Endothelial cell (in vitro differentiated cells): ENCODE measurements at places on chromosomes 2 and 18.

- no peak for DNase-seq
These were observed 290.2 kb downstream of the LPIN1 start for GRCh38 chr2:12036640-12036983.

DNA sequence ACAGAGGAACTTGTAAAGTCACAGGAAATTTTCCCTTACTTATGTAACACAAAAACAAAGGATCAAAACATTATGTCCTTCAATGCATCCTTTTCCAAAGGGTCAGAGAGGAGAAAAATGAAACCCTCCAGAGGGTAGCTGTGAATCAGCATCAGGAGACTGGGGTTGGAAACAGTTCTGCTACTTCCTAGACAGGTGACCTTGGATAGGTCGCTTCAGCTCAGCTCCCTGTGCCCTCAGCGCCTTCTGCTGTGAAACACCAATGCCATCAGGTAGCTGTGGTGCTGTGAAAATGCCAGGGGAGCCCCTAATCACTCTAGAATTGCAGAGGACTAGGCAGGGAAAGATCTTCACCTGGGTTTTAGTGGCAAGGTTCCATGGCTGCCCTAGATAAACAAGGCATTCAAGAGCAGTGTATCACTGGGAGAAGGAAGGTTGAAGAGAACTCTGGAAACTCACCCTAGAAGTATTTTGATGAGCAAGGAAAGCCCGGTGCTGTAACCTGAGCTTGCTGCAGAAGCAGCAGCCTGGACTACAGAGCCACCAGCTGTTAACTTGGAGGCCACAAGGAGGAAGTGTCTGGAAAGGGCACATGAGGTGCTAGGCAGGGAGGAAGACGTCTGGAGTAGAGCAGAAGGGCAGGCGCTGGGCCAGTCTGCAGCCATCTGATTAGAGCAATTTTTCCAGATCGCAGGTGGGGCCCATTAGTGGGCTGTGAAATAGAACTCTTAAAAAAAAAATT, 100.7 kb upstream of the MCFD2 start:
- no peak for DNase-seq

GRCh38 chr2:102094917-102095316, 47.6 kb upstream of the IL1R1 start:
- DNase-seq, result no peak

- no peak for DNase-seq
These were observed 34.9 kb downstream of the KDM3A start for GRCh38 chr2:86476092-86476491.

DNA sequence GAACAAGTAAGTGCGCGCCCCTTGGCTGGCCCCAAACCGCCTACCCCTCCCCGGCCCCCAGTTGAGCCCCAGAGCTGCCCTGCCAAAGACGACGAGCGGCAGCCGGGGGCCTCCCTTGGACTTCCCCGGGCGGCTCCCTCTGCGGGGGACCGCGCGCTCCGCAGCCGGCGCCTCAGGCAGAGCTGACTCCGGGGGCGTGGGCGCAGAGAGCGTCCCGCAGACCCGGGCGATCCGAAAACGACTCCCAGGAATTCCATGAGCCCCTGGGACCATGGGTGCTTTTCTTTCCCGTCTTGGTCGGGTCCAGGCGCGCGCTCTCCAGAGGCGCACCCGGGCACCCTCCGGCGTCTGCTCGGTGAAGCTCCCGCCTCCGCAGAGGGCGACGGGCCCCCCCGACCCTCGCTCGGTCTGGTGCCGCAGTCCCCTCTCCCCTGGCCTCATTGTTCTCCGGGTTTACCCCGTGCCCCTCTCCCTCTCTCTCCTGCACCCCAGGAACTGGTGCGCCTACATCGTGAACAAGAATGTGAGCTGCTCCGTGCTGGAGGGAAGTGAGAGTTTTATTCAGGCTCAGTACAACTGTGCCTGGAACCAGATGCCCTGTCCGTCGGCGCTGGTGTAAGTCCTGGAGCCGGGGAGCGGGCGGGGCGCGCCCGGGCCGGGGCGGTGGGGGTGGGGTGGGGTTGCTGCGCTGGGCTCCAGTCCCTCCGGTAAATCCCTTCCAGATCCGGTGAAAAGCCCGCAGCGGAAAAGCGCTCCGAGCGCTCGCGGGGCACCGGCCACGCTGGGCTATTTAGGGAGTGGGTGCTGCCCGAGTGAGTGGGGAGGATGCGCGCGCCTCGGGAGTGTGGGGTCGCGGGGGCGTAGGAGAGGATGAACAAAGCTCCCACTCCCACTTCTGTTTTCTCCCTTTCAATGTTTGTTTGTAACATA, 776 bp downstream of the EMILIN2 start:
- peak; percentile 26 for DNase-seq

GRCh38 chr2:201216918-201217317, 34.0 kb downstream of the CASP10 start:
- no peak for DNase-seq

DNA sequence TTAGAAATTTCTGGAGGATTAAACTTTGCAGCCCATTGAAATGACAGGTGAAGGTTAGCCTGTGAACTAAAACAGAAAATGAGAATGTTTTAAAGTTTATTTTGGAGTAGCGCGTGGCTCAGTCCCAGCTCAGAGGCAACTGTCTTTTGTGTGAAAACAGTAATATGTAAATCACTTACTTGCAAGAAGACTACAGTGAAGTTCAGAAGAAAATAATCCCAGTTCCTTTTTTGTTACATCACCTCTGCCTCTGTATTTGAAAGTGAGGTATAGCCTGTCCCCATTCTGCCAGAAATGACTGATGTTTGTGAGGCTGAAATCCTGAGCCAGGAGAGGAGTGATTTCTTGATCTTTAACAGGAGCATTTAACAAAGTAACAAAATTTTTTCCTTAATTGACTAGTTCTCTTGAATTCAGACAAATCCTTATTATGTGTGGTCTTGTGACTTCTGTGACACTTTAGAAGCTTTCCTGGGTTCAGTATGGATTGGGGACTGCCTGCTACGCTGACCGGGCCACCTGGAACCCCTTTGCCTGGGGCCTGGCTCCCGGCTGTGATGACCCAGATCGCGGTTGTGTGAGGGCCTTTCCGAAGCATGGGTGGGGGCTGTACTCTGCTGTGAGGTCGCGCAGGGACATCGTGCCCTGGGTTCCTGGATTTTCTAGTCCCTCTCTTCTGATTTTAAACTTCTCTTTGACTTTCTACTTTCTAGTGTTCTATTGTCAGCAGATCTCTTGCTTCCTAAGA, 24.3 kb downstream of the TRAPPC12 start:
- DNase-seq, result no peak

DNA sequence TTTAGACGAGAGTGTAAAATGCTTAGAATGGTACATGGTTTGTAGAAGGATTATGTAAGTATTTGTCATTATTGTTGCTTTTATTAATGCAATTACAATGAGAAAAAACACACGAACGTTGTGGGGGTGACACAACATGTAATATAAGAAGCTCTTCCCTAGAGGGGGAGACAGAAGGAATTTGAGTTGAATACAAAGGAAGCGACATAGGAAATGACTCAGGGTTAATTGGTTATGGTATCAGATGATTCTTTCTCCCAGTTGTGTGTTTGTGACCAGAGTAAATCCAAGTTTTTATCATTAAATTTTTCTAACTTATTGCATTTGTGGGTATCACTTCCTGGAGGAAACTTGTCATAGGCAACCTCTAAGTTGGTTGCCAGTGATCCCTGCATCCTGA, 625.6 kb upstream of the CDH2 start:
- DNase-seq, result no peak

- no peak for DNase-seq
These were observed 292.1 kb downstream of the EXOC6B start for GRCh38 chr2:72533765-72534164.

DNA sequence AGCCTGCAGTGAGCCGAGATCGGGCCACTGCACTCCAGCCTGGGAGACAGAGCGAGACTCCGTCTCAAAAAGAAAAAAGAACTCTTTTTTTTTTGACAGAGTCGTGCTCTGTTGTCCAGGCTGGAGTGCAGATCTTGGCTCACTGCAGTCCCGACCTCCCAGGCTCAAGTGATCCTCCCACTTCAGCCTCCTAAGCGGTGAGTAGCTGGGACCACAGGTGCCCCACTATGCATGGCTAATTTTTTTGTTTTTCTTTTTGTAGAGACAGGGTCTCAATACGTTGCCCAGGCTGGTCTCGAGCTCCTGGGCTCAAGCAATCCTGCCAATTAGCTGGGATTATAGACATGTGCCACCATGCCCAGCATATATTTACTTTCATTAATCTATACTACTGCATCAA, 12.5 kb upstream of the INO80D start:
- DNase-seq, result no peak

DNA sequence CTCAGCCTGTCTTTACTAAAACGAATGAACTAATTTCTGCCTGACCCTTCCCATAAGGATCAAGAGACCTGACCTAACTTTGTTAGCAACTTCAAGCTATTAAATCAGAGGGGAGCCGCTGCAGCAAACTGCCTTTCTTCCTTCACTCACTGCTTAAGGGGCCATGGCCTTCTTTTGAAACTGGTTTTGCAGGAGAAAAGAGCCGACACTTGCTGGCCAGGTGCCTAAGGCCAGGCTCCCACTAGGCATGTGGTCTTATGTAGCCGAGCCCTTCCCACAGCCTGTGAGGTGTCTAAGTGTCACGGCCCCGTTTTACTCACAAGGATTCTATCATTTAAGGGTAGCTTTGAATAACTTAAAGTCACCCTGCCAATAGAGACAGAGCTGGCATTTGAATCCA, 130.8 kb downstream of the ZNF236 start:
- no peak for DNase-seq

DNA sequence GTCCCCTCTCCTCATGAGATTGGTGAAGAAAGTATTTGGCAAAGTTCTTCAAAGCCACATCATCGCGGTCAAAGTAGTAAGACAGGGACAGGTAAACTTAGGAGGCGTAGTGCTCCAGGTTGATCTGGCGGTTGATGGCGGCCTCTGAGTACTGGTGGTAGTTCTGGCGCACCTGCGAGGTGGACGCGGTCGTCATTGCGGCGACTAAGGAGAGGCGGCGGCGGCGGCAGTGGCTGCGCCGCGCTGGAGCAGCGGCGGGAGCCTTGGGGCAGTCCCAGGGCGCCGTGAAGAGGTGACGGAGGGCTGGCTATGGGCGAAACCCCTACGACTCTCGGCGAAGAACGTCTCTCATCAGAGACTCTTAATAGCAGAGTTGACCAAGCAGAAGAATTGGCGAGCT, 107.2 kb upstream of the UBE2E3 start:
- no peak for DNase-seq

- DNase-seq, result peak; percentile 56
These were observed 3.5 kb upstream of the BCL2 start for GRCh38 chr18:63322908-63323634.

- no peak for DNase-seq
These were observed 93.4 kb upstream of the FN1 start for GRCh38 chr2:215529271-215529670.

DNA sequence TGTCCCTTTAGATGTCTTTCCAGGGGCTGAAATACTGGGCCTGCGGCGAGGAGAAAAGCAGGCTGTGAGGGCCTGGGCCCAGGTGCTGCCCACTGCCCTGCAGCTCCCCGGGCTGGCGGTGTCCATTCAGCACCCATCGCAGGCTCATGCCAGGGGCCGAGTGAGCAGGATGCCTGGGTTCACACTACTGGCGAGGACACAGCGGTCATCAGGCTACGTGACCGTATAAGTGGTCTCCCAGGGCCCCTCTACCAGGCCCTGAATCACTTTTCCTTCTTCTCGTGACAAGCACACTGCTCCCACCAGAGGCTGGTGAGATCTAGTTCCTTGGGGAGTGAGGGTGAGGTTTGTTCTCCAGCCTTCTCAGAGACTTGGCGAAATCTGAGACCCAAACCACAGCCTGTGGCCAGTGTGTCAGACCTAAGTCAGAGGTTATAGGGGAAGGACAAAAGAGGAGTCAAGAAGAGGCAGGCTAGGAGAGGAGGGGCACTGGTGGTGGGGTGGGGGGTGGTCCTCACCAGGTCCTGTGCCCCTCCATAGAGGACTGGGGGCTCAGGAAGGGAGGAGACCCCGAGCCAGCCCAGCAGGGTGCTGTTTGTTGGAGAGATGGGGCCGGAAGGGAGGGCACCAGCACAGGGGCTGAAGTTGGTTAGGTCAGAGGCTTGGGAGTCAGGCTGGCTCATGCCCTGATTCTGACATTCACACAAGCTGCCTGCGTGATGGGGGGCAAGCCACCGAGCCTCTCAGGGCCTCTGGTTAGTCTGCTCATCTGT, 6.6 kb upstream of the SEMA4C start:
- no peak for DNase-seq

DNA sequence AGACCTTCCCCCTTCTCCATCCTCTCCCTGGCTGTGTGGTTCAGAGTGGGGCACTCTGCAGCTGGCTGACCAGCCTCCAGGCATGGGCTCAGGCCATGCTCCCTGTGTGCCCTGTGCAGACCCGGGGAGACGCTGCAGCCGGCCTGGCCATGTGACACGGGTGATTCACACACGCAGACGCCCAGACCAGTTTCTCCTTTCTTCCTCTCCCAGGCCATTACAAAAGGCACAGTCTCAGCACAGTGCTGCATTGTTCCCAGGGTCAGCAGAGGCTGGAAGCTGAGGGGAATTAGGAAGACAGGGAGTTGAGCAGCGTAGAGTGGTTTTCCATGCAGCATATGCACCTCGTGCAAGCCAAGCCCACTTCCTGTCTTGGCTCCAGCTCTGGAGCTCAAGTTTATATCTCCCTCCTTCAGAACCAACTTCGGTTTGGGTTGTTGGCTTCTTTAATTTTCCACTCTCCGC, 288.5 kb downstream of the TNS1 start:
- no peak for DNase-seq

GRCh38 chr2:182717416-182717815, 1.4 kb downstream of the DNAJC10 start:
- DNase-seq, result no peak

DNA sequence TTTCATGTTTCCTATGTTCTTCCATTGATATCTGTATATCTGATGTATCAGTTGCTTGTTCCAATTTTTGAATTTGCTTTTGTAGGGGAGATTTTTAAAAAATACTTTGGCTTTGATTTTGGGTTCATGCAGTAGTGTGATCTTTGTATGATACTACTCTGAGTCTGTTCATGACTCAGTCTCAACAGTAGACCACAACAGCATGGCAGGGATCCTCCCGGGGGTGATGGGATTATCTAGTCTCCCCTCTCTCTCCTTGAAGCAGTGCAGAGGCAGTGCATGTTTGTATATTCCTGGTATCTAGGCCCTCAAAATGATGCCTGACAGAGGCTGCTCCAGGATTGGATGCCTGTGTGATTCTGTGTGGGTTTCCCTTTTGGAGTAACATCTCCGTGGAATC, 55.3 kb downstream of the G6PC2 start:
- DNase-seq, result no peak

DNA sequence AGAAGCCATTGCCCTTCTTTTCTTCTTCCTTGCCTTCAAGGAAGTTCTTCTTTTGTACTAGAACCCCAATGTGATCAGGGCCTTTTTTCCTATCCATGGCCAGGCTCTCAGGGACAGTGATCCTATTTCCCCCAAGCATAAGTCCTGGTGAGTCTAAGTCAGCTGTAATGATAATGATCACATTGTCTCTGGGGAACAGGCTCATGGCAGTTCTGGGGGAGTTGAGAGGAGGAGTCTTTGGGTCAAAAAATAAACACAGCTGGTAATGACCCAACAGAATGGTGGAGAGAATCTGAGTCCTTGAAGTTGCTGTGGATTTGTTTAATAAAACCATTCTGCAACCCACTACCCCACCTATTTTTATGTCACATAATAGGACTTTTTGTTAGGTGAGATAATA, 96.6 kb downstream of the SOCS6 start:
- DNase-seq, result no peak

GRCh38 chr2:1717113-1717512, 27.2 kb downstream of the PXDN start:
- DNase-seq, result peak; percentile 35
